ENCODE measurements at places on chromosomes 7 and 10.

DNA sequence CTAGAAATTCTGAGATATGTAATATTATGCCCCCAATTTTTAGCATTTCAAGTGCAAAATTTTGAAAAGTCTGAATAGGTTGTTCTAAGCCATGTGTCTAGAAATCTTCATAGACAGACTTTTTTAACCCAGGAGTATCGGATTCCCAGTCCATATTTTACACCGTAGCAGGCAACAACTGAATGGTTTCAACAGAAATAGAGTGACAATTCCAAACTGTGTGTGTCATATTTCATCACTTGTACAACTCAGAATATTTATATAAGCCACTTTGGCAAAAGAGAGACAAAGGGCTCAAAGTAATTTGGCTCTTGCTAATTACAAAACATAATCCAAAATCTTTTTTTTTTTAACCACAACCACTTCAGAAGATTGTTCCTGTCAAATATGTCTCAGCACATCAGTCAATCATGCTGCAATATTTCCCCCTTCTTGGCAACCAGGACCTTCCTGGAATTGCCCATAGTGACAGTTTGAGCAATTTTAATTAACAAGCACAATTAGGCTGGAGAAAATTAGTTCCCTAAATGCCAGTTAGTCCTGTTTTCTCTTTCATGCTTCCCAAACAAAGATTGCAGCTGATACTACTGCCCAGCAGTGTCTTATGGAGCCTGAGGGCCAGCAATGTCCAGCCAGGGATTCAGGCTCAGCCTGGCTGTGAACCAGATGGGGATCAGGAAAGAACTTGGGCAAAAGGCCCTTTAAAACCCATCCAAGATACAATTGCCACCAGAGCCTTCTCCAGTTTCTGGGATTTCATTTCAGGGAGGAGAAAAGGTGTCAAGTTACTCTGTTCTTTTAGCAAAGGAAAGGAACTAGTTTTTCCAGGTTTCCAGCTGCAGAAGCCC is 533.3 kb upstream of the GHITM start:
- no peak for DNase-seq

DNA sequence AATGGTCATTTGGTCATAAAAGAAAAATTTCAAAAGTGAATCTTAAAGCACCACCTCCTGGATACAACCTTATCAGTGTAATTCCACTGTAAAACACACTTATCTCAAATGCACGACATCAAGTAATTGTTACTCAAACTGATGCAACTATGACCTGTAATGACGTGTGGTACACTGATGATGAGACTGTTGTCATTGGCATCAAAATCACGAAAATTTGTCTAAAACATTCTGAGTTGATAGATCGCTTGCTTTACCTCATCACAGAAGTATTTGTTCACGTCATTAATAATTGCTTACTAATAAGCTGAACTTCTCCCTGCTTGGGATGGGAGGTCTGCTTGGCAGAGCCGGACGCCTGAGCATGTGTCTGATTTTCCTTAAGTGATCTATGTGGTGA is 221.8 kb upstream of the KLF6 start:
- DNase-seq, result no peak

DNA sequence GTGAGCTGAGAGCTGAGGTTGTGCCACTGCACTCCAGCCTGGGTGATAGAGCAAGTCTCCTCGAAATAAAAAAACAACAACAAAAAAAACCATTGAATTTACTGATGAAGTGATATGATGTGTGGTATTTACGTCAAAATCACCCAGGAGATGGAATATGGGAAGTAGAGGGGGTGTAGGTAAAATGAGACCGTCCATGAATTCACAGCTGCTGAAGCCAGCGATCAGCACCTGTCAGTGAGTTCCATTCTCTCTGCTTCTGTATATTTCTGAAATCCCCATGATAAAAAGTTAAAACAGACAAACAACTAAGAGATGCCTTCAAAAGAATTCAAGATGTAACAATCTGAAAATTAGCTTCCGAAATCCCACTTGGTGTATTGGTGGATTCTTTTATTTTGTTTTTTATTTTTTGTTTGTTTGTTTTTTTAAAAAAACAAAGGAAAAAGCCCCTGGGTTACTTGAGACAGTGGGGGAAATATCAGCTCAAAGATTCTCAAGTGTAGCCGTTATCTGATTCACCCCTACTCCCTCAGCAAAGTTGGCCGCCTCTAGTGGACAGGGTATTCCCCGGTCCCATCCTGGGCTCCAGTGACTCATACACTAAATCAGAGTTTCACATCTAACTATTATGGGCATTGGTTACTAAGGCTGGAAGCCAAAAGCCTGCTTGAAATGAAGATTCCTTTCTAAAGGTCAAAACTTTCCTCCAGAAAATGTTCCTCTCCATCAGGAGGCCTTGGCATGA is 76.4 kb downstream of the MAP3K8 start:
- DNase-seq, result no peak

DNA sequence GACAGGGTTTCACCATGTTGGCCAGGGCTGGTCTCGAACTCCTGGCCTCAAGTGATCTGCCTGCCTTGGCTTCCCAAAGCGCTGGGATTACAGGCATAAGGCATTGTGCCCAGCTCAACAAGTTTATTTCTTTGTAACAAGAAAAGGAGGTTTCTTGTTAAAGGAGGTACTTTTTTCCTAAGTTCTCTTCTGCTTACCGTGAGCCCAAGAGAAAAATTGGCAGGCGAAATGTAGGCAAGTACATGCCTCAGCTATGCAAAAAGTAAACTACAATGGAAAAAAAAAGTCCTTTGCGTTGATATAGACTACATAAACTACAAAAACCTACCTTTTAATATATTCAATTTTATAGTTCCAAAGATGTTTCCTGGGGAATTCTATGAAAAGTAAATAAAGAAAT is 122.6 kb downstream of the DKK1 start:
- no peak for DNase-seq

GRCh38 chr7:79241288-79242060 is 212.0 kb downstream of the MAGI2 start:
- DNase-seq, result no peak

DNA sequence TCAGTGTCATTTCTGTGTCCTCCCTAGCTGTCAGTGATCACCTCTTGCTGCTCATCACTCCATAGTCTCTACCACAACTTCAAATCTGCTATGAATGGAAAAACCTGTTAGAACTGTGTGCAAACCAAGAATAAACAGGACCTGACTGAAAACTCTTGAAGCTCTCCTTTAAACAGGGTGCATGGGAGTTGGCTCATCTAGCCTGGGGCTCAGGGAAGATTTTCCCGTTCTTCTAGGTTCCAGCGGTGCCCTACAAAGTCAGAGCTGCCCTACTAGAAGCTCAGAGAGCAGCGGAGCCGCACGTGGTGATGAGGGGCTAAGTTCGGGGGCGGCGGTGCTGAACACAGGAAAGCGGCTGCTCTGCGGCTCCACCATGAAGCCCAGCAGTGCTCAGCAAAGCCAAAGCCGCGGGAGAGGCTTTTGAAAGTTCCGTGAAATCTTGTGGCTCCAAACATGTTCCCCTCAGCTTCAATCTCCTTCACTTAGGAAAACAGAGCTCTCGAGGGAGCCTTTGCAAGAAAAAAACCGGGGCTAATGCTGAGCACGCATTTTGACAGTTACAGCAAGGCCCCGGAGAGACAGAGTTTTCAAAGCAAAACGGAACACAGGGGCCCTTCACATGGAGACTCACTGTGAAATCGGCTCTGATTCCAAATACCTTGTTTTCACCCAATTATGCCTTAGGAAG is 30.5 kb downstream of the RGS10 start:
- no peak for DNase-seq

Data from NCI-H1436 treated with DMSO at 0.1 percent for 48 hours (cell line).